ENCODE measurements at places on chromosomes 3 and 15. TPM values are rescaled to one million over a fixed set of nuclear protein-coding genes. Genes with fewer than 3 reads are reported as not detected.

IL17RB gene
- total RNA-seq = 0.22 TPM

CCR1 gene
- not detected for total RNA-seq

DLG1 gene
- total RNA-seq = 101 TPM

ABHD2 gene
- 53.7 TPM for total RNA-seq

XCR1 gene
- total RNA-seq = not detected

LRRC28 gene
- total RNA-seq = 28.8 TPM

SH3GL3 gene
- total RNA-seq = not detected

SERPINI1 gene
- total RNA-seq = 1.5 TPM

THRB gene
- 0.93 TPM for total RNA-seq

ECE2 gene
- total RNA-seq = not detected

ZNF770 gene
- total RNA-seq = 54.9 TPM

PRSS50 gene
- not detected for total RNA-seq

PLA1A gene
- total RNA-seq = 0.13 TPM

PLCL2 gene
- 13.3 TPM for total RNA-seq

C2CD4A gene
- 1.3 TPM for total RNA-seq

SKOR1 gene
- total RNA-seq = 0.07 TPM

KBTBD13 gene
- total RNA-seq = not detected

EPHB1 gene
- 0.79 TPM for total RNA-seq

RBP2 gene
- total RNA-seq = not detected

REC114 gene
- total RNA-seq = not detected

CACNA2D3 gene
- total RNA-seq = not detected

MAP6D1 gene
- total RNA-seq = 1.9 TPM

CRABP1 gene
- total RNA-seq = not detected

CCR3 gene
- not detected for total RNA-seq

P2RY13 gene
- not detected for total RNA-seq

CAMK1 gene
- total RNA-seq = 43.8 TPM

IMPG2 gene
- 0.50 TPM for total RNA-seq

ABI3BP gene
- total RNA-seq = 36.0 TPM

SCAMP2 gene
- total RNA-seq = 36.0 TPM

CCR8 gene
- total RNA-seq = not detected

ITGB5 gene
- total RNA-seq = 149 TPM

BTLA gene
- not detected for total RNA-seq

DOCK3 gene
- 0.14 TPM for total RNA-seq

GXYLT2 gene
- total RNA-seq = 2.0 TPM

RTP3 gene
- not detected for total RNA-seq

RASL12 gene
- not detected for total RNA-seq

CHSY1 gene
- total RNA-seq = 61.0 TPM

TMEM40 gene
- not detected for total RNA-seq

RLBP1 gene
- total RNA-seq = not detected

GYG1 gene
- total RNA-seq = 51.3 TPM

AGBL1 gene
- total RNA-seq = not detected

GOLGA8Q gene
- 0.66 TPM for total RNA-seq

OR5H14 gene
- total RNA-seq = not detected

TBC1D2B gene
- total RNA-seq = 27.3 TPM

ACAN gene
- total RNA-seq = 0.22 TPM

IL5RA gene
- total RNA-seq = not detected

ISLR2 gene
- total RNA-seq = not detected

MYO5A gene
- total RNA-seq = 257 TPM

PGBD4 gene
- 1.7 TPM for total RNA-seq

NMNAT3 gene
- total RNA-seq = 0.27 TPM

ATP13A4 gene
- total RNA-seq = not detected

CMTM8 gene
- total RNA-seq = 2.3 TPM

FAM81A gene
- 1.1 TPM for total RNA-seq

SLC9A9 gene
- total RNA-seq = 5.6 TPM

WWTR1 gene
- 362 TPM for total RNA-seq

PLA2G4E gene
- total RNA-seq = not detected

EXD1 gene
- total RNA-seq = not detected

CACNA2D2 gene
- under 0.01 TPM for total RNA-seq

NR2F2 gene
- 24.8 TPM for total RNA-seq
